Right renal pelvis (tissue), 4 donors: ENCODE measurements at places on chromosomes 16 and 17.

- no peak for DNase-seq
These were observed 34.0 kb upstream of the NAGLU start for GRCh38 chr17:42502091-42502490.

DNA sequence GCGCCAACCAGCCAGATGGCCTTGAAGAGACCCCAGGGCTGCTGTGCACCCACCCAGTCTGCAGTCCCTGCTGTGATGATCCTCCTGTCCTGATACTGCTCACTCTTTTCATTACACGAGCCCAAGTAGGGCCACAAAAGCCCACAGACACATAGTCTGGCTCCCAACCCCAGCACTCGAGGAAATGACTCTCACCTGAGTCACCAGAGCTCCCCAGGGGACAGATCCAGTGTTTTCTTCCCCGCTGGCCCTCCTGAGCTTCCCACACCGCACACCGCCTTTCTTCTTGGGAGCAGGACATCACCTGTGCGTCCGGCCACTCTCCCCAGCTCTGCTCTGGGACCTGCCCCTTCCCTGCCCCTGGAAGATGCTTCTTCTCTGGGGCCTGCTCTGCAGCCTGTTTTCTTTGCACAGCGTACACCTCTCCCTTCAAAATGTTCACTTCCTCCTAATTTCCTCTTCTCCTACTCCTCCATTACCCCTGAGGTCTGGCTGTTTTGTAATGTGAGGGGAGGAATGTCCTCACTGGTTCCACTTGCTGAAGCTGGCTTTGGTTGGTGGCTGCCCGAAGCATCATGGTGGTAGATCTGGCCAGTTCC lies 2.0 kb upstream of the SCN4A start:
- DNase-seq: no peak

- DNase-seq: no peak
These were observed 22.3 kb downstream of the TMC6 start for GRCh38 chr17:78106211-78106610.

DNA sequence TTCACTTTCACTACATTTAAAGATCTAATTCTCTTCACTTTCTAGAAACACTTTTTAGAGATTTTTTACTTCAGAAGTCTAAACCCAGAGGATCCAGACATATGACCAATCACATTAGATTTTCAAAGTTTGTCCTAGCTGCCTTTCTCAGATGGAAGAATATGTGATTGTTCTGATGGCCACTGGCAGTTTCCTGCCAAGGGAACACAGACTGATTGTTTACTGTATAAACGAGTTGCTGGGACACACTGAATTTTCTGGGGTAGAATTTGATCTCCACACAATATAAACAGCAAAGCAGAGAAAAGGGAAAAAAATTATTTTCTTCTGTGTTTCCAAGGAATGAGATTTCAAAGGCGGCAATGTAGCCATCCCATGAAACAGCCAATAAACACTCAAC lies 480.0 kb downstream of the TOX3 start:
- no peak for DNase-seq

GRCh38 chr16:84183911-84184591 lies 2.8 kb downstream of the TAF1C start:
- DNase-seq: no peak
